ENCODE measurements at places on chromosomes 16 and 17.
A peak's percentile ranks its signal among the peaks of the same experiment; 100 is the strongest.

DNA sequence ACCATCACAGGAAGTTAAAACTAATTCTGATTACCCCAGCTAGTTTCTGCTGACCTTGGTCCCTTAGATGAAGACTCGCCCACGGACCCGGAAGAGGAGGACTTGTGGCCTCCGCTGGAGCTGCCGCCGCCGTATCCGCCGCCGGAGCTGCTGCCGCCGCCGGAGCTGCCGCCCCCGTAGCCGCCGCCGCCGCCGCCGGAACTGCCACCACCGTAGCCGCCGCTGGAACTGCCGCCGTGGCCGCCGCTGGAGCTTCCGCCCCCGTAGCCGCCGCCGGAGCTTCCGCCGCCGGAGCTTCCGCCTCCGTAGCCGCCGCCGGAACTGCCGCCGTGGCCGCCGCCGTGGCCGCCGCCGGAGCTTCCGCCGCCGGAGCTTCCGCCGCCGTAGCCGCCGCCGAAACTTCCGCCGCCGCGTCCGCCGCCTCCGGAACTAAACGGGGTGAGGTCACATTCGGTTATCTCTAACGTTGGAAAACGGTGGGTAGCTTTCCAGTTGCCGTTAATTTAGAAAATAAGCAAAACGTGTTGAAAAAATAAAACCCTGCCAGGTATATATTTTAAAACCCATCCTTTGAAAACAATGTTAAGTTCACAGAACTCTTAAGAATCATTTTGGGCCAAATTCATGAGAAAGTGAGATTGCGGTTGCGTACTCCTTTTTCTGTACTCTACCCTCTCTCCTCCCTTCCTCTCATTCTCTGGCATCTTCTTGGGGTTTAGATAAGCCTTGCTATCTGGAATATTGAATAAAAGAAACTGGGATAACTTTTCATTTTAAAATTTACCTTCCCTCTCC is 3.5 kb downstream of the KRT10 start:
- DNase-seq = peak; percentile 80

DNA sequence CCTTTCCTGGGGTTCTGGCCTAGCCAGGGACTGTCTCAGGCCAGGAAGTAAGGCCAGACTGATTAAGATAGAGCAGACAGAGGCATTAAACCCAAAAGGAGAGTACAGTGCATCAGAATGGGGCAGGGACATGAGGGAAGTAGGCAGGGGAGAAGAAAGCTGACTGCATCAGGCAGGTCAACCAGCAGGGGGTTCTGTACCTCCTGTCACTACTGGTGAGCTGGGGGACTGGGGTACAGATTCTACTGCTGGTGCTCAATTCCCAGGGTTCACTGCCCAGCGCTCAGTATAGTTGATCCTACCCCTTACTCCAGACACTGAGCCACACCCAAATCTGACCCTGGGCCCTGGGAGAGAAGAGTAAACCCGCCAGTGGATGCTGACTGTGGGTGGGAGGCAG is 12.9 kb upstream of the MTMR4 start:
- DNase-seq = no peak

DNA sequence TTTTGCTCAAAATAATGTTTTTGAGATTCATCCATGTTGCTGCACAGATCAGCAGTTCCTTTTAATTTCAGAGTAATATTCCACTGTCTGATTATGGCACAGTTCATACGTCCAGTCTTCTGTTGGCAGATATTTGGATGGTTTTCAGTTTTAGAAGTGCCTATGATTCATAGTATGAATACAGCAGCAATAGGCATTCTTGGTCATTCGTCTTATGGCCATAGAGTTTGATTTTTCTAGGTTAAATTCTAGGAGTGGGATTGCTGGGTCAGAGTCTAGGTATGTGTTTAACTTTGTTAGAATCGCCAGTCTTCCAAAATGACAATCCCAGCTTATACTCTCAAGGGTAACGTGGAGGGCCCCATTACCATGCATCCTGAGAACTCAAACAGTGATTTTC is 11.5 kb upstream of the IL34 start:
- no peak for DNase-seq

DNA sequence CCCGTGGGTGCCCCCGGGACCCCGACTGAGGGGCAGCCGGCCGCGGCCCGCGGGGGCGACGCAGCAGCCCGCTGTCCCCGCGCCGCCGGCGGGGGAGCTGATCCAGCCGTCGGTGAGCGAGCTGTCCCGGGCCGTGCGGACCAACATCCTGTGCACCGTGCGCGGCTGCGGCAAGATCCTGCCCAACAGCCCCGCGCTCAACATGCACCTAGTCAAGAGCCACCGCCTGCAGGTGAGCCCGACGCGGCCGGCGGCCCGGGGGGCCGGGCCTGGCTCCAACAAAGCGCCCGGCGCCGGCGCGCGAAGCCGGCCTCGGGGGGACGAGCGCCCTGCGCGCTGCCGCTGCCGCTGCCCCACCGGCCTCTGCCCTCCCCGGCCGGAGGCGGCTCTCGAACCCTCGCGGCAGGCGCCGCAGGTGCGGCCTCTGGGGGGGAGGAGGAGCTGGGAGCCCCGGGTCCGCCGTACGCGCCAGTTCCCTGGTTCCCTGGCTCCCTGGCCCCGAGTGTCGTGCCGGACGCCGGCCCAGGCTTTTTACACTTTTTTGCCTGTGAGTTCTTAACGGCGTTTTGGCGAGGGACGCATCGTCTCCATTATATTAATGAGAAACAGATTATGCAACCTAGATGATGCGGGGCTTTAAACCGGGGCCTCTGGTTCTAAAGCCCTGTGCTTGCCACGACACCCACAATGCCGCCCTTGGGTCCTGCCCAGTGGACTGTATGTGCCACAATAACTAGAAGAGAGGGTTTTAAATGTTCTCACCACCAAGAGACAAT is 521 bp downstream of the ATMIN start:
- peak; percentile 21 for DNase-seq

GRCh38 chr16:51697454-51697853 is 546.4 kb upstream of the SALL1 start:
- no peak for DNase-seq

DNA sequence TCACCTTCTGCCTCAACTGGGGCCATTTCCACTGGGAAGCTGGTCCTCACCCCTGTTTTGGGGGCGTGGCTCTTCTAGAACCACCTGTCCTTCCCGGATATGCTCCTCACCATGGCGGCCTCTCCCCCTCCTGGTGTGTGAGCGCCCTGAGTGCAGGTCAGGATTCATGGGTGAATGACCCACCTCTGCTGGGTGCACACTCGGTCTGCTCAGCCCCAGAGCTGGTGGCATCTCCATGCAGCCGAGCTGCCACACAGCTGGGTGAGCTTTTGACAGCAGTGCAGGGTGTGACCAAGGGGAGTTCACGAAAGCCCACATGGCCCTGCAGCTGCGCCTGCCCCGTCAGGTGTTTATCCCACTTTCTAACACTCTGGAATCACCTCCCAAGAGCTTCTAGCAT is 27.3 kb downstream of the GRIN2C start:
- no peak for DNase-seq

DNA sequence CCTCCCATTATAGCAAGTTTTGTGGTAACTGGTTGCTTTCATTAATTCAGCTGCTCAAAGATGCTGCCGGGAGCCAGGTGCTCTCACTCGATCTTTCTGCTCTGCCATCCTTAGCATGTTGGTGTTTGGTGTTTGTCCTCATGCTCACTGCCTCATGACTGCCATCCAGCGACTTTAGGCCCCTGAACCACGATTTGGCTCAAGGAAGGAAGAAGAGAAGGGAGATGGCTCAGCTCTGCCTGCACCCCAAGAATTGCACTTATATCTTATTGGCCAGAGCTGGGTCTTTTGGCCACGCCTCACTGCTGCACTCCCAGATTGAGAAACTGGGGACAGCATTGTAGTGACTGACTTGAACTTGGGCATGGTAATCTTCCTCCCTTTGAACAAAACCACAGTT is 52.7 kb downstream of the ARSG start:
- DNase-seq = no peak

- no peak for DNase-seq
These were observed 27.0 kb upstream of the SMURF2 start for GRCh38 chr17:64689106-64689505.

DNA sequence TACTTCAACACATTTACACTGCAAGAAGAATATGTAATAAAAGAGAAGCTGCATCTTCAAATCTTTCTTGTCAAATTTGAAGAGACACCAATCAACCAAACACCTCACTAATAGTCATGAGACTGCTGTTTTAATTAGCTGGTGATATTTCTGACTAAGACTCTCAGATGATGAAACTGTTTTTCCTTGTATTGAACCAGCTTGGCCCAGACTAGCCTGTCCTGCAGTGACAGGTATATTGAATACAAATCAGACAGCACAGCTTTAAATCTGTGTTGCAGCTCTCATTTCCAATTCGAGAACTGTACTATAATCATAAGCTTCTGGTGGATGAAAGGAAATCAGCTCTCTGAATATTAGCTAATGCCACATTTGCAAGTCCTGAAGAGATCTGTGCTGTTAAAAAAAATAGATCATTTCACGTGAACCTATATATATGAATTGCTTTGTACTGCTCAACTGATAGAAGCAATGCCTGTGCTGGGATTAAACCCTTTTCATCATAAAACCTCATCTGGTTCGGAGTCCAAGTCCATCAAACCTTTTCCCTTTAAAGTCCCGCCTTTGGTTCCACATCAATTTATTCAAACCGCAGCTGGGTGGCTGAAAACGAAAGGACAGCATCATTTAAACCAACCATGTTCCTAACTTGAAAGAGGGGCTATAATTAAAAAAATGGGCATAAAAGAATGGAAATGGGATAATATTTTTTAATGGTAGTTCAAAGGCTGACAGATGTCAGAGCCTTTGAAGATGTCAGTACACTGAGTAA is 306.2 kb downstream of the CEP112 start:
- DNase-seq = no peak

GRCh38 chr16:75329943-75330342 is 78.5 kb upstream of the BCAR1 start:
- DNase-seq = no peak

GRCh38 chr16:81647527-81647926 is 131.6 kb upstream of the PLCG2 start:
- DNase-seq = no peak

DNA sequence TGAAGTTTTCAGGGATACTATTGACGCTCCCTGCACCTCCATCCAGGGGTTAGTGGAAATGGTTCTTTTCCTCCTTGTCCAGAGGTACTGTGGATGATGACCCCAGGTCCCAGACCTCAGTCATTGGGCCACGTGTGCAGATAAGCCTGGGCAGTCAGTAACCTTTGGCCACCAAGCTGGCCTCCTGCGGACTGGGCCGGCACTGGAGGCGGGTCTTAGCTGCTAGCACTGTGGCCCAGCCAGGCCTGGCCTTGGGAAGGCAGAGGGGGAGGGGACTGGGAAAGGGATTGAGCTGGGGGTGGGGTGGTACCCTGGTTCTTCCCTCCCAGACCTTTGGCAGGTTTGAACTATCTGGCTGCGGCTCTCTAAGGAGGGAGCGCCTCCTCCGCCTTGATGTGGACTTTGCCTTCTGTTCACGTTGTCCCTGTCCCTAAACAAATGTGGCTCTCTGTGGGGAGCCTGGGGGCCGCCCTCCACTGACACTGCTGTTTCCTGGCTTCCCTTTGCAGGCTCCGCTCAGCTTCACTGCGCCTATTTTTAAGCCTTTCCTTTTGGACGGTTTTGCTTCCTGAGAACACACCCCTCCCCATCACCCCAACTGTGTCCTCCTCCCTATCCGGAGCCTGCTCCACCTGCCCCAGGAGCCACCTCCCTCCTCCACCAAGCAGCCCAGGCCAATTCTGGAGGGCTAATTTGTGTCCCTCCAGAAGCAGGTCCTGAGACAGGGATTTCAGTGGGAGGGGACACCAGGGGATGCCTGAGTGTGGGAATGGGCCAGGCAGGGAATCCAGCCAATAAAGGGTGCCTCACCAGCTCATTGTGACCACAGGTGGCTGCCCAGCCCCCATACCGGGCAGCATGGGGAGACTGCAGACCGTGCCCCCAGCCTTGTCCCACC is 251.9 kb downstream of the SEC14L1 start:
- no peak for DNase-seq

- no peak for DNase-seq
These were observed 34.5 kb downstream of the ABCC12 start for GRCh38 chr16:48121276-48121675.

DNA sequence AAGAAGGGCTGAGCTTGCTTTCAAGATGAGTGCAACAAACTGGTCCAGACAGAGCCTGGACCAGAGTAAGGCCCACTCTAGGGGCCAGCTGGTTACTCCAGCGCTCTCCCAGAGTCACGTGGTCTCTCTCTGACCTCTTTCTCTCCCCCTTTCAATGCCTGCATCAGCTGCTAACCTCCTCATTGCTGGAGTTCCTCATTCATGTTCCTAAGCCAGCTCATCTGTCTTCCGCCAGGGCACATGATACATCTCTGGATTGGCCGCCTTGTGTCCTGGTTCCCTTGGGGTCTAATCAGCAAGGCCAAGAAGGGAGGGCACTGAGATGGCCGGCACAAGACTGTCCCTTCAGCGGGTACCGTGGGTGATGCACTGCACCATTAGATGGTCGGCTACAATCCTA is 26.9 kb upstream of the ZFP90 start:
- DNase-seq = no peak

DNA sequence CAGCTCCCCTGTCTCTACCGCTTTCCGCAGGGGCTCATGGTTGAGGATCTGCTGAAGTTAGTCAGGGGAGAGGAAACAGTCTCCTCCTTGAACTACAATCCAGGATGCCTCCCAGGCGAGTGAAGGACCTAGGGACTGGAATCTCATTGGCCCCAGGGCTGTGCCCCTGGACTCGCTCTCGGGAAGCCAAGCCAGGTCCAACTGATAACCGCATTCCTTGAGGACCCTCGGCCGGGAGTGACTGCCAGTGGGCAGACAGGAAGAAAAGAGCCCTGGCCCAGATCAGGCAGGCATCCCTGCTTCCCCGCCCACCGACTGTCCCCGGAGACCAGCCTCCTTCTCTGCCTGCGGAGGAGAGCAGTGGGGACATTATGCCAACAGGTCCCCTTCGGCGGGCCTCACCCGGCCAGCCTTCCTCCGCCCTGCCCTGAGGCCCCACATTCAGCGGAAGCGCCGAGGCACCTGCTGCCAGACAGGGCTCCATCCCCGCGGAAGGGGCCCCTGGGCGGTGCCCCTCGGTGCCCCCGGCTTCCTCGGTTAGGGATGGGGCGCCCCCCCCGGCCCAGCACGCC is 776 bp downstream of the LRRC75A start:
- DNase-seq = no peak

- no peak for DNase-seq
These were observed 91.4 kb downstream of the GRIN2A start for GRCh38 chr16:10090816-10091215.

DNA sequence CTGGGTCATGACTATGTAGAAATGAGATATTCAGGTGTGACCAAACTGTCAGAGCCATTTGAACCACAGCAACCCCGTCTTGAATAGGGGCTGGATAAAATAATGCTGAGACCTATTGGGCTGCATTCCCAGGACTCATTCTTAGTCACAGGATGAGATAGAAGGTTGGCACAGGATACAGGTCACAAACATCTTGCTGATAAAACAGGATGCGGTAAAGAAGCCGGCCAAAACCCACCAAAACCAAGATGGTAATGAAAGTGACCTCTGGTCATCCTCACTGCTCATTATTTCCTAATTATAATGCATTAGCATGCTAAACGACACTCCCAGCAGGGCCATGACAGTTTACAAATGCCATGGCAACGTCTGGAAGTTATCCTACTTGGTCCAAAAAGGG is 545.5 kb downstream of the TMEM114 start:
- no peak for DNase-seq
